ENCODE measurements at places on chromosomes 13 and 19.
A peak's percentile ranks its signal among the peaks of the same experiment; 100 is the strongest.

DNA sequence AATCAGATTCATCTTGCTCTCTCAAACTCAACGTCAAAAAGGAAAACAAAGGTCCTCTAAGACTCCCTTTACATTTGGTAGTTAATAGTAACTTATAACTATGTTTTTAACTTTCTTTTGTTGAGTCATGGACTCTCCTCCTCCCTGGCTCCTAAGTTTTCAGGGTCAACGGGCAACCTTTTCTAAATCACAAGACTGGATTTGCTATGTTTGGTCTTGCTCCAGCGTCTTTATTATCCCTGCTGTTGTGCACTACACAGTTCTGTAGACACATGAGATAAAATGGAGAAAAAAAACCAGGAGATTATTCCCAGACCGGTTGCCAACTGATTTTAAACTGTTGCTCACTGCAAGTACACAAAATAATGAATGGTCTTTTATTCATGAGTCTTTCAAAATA lies 1.9 kb upstream of the ITM2B start:
- no peak for DNase-seq

- no peak for DNase-seq
Measured at GRCh38 chr19:29090783-29091526, 122.0 kb downstream of the UQCRFS1 start.

GRCh38 chr13:99386911-99387788 lies 80.0 kb upstream of the GPR183 start:
- peak; percentile 63 for DNase-seq

GRCh38 chr19:4602173-4602788 lies 37.0 kb upstream of the TNFAIP8L1 start:
- no peak for DNase-seq

DNA sequence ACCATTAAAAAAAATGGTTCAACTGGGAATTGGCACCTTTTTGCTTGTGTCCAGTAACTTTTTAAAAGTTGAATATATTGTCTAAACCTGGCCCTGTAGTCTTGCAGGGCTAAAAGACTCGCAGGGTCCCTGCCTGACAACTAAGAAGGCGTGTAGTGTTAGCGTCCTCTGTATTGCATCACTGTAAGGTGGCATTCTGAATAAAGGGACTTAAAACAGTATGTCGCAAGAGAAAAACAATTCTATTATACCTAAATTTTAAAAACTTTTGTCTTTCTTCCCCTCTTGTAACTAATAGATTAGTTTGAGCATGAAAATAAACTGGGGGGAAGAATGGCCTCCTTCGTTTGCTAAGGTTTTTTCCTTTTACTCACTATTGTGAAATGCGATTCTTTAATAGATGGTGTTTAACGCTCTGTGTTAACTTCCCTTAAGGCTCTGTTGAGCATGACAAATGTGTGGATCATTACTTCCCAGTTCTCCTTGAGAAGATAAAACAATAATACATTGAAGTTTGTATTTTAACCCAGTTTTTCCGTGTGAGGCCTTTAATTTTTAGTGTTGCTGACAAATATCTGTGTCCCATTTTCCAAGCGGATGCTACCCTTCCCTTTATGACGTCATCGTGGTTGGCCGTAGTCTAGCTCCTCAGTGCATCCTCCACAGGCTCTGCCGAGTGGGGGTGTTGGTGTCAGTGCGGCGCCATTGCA lies 134.6 kb downstream of the KATNAL1 start:
- DNase-seq: no peak

DNA sequence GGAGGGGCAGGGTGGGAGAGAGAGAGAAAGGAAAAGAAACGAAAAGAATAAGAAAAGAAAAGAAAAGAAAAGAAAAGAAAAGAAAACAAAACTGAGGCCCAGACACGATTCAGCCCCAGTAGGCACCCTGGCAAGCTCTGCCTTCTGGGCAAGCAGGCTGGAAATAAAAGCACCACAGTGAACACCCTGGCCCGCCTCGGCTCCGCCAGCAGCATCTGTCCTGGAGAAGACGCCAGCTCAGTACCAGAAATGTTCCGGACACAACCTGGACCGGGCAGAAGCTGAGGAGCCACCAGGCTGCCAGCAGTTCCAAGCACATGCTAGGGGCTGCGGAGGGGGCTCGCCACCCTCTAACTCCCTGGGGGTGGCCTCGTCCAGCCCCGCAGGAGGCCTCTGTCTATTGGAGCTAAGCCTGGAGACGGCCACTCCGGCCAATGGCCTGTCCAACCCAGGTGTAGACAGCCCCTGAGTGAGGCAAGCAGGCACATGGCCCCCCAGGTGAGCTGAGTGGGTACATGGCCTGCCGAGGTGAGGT lies 11.4 kb upstream of the CPAMD8 start:
- DNase-seq: no peak

- DNase-seq: no peak
Measured at GRCh38 chr13:45439781-45440462, 21.7 kb upstream of the SLC25A30 start.

DNA sequence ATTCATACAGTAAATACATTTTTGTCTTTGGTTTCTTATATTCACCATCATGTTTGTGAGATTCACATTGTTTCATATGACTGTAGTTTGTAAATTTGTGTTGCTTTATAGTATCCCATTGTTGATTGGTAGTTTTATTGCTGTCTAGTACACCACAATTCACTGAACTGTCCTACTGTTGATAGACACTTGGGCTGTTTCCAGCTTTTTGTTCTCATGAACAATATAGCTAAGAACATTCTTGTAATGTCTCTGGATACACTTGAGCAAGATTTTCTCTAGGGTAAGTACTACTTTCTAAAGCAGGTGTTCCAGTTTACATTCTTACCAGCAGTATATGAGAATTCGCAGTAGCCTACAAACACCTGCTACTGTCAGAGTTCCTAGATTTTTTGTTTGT lies 37.8 kb downstream of the SKA3 start:
- DNase-seq: no peak

GRCh38 chr13:102792396-102792795 lies 6.4 kb downstream of the POGLUT2 start:
- DNase-seq: no peak

Data from T-helper 2 cell (primary cell).